ENCODE measurements at places on chromosomes 3 and 15.
A peak's percentile ranks its signal among the peaks of the same experiment; 100 is the strongest.

DNA sequence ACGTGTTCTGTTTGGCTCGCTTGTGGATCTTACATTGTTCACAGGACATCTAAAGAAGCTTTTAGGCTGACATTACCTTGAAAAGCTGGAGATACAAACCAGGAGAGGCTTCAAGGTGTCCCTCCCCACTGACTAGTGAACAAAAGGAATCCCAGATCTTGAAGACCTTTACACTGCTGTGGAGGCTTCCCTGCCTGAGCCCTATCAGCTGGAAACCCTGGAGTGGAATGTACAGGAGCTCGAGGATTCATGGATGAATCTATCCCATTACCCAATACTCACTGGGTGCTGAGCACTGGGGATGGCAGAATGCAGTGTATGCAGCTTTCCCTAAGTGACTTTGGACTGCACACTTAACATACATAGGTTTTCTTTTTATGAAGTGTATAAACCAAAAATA is 82.3 kb upstream of the MFGE8 start:
- no peak for ATAC-seq

- peak; percentile 89 for ATAC-seq
Measured at GRCh38 chr15:90665288-90666134, 51.6 kb upstream of the BLM start.

- ATAC-seq, result no peak
Measured at GRCh38 chr15:48433226-48433886, 102.1 kb downstream of the DUT start.

GRCh38 chr3:132818251-132818650 is 96.0 kb upstream of the NPHP3 start:
- no peak for ATAC-seq

DNA sequence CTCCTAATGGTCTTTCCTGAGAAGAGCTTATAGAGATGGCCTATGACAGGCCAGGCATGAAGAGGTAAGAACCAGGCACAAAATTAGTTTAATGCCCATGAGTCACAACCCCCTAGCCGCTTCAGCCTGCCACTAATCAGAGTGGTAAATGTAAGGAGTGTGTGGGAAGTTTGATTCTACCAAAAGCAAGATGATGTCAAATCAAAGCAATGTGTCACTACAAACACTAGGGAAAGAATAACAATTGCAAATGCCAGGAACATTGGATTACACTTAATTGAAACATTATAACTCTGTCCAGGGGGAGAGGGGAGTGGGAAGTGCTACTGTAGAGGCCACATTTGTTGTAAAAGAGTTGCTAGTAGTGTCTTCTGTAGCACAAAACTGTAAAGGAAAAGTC is 596.6 kb upstream of the AGTR1 start:
- no peak for ATAC-seq

DNA sequence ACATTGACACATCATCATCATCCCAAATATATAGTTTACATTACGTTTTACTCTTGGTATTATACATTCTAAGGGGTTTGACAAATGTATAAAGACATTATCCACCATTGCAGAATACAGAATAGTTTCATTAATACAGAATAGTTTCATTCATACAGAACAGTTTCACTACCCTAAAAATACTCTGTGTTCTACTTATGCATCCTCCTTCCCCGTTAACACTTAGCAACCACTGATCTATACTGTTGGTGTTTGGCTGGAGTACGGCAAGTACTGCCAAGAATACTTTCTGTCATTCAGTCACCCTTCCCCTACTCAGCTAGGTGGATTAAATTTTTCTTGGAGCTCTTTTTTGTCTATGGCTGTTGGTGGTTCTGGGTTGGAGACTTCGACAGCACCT is 33.4 kb downstream of the LEKR1 start:
- ATAC-seq, result peak; percentile 88

All from stimulated activated memory B cell treated with anti-CD40 and anti-IgM and Interleukin-4, amounts not matched to agents 10 μg/mL and 1 μg/mL and 100 μg/mL, for 72 hours (primary cell).